ENCODE measurements at places on chromosomes 16 and 17. TPM values are rescaled to one million over a fixed set of nuclear protein-coding genes. Genes with fewer than 3 reads are reported as not detected.

- peaks cover 9% of the 10 kb centered on the region for H3K27me3 ChIP-seq
- no peak for DNase-seq
- H3K4me1 ChIP-seq = peaks cover 4% of the 10 kb centered on the region
- H3K27ac ChIP-seq = no peak overlapping the region
Measured at GRCh38 chr17:57135789-57136291, 50.8 kb downstream of the AKAP1 start.

HYDIN gene
- total RNA-seq = not detected

DNA sequence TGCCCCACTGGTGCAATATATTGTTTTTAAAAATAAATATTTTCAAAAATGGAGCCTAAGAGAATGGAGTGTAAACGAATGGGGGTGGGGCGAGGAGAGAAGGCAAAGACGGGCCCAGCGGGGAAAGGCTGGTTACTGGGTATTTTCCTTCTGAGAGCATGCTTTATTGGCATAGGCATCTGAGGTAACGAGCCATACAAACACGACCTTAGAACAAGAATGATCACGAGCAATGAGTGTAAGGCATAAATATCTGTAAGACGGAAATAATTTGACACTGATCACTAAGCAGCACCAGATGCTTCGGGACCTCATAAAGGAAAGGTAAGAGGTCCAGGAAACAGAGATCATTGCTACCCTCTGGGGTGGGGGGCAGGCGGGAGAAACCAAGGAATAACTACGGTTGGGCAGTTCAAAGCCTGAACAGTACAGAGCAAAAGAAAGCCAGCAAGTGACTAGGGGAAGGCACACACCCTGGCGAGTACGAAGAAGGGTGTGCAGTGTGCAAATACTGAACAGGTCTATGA lies 959 bp downstream of the SSH2 start:
- H3K4me3 ChIP-seq = no peak overlapping the region
- H3K36me3 ChIP-seq = peaks cover 11% of the 10 kb centered on the region
- H3K4me1 ChIP-seq = peaks cover 24% of the 10 kb centered on the region
- H3K27ac ChIP-seq = no peak overlapping the region

GRCh38 chr17:556431-556995 lies 158.1 kb downstream of the VPS53 start:
- no peak for DNase-seq
- H3K36me3 ChIP-seq = peaks cover 18% of the 10 kb centered on the region
- no peaks in the 10 kb centered on the region for H3K27me3 ChIP-seq
- no peak overlapping the region for H3K27ac ChIP-seq

HOXB5 gene
- 0.16 TPM for total RNA-seq

- no peaks in the 10 kb centered on the region for H3K4me1 ChIP-seq
- no peaks in the 10 kb centered on the region for H3K36me3 ChIP-seq
- H3K4me3 ChIP-seq = no peak overlapping the region
- no peak for DNase-seq
- H3K27ac ChIP-seq = no peak overlapping the region
Measured at GRCh38 chr17:73850426-73850825, 206.2 kb upstream of the SDK2 start.
